AG09309 (cell line): ENCODE measurements at places on chromosomes 16 and 17.
A peak's percentile ranks its signal among the peaks of the same experiment; 100 is the strongest.

DNA sequence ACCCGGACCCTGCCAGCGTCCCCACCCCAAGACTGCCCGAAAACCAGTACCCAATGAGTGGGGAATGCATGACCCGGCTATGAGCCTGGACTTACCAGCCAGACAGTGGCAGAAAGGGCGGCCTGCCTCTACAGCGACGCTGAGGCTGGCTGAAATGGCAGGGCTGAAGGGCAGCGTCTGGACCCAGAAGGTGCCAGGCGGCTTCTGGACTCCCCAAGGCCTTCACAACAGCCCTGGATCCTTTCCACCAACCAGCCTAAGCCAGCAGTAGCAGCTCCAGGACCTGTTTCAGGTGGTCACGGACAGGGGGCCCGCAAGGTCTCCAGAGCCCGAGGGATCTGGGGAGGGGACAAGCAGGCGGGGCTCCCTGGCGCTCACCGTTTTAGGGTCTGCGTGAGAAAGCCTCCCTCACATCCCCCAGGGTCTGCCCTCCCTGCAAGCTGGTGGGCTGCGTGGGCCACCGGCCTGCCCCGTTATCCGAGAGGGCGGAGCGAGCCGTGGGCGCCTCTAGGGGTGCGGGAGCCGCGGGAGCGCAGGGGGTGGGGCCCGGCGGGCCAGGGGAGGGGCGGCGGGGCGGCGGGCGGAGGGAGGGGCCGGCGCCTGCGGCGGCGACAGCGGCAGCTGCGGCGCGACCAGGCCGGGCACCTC, at the start of gene RIPOR1:
TSS of gene RIPOR1 (plus strand) at position 608 of the 648 bp plus-strand sequence. CDS start 9,618 bp downstream, outside the sequence.
- DNase-seq: no peak

- DNase-seq: no peak
These were observed 379.6 kb upstream of the PSMD7 start for GRCh38 chr16:73916829-73917594.

DNA sequence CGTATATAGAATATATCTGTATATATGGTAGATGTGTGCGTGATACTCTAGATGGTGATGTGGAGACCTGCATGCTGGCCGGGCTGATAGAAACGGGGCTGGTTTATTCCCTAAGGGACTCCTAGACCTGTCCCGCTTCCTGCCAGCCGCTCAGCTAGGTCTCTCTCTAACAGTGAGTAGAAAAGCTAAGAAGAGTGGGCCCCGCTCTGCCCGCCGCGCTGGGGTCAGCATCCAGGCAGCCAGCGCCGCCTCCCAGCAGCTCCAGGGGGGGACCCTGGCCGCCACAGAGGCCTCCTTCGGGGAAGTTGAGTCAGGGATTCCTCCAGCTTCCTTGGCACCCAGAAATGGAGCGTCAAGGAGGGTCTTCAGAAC, 9.4 kb downstream of the CYGB start:
- DNase-seq: no peak

- DNase-seq: no peak
These were observed 38.8 kb downstream of the ERN1 start for GRCh38 chr17:64091116-64091515.

DNA sequence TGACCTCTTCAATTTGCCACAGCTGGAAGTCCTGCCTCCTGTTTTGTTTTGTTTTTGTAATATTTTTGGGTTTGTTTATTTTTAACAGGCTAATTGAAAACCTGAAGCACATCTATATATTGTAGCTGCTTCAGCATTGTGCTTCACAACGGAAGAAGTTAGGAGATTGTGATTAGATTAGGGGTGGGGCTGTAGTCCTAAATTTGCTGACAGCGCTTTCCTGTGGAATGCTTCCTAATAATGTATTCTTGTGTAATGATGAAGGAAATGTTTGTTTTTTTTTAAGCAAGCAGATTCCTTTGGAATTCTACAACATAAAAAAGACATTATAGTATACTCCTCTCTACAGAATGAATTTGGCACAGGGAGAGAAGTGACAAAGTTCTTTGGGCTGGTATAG, 70.1 kb downstream of the NLK start:
- no peak for DNase-seq

GRCh38 chr16:85610446-85611193, 2.5 kb upstream of the GSE1 start:
- peak; percentile 29 for DNase-seq

DNA sequence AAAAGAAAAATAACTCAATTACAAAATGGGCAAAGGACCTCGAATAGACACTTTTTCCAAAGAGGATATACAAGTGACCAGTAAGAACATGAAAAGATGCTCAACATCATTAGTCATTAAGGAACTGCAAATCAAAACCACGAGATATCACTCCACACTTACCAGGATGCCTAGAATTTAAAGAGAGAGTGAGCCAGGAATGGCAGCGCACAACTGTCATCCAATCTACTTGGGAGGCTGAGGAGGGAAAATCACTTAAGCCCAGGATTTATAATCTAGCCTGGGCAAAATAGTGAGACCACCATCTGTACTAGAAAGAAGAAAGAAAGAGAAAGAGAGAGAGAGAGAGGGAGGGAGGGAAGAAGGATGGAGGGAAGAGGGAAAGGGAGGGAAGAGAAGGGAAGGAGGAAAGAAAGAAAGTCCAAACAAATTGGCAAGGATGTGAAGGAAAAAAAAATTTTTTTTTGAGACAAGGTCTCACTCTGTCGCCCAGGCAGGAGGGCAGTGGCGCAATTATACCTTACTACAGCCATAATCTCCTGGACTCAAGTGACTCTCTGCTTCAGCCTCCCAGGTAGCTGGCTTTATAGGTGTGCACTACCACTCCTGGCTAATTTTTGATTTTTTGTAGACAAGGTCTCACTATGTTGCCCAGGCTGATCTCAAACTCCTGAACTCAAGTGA, 22.6 kb downstream of the TBX2 start:
- DNase-seq: no peak

- DNase-seq: no peak
These were observed 77.6 kb upstream of the HLF start for GRCh38 chr17:55186937-55187770.

GRCh38 chr17:50634224-50634914, at the start of gene ABCC3:
ABCC3 (plus strand) TSS chr17:50634881; CDS start chr17:50634937, 56 bp downstream.
- peak; percentile 13 for DNase-seq

DNA sequence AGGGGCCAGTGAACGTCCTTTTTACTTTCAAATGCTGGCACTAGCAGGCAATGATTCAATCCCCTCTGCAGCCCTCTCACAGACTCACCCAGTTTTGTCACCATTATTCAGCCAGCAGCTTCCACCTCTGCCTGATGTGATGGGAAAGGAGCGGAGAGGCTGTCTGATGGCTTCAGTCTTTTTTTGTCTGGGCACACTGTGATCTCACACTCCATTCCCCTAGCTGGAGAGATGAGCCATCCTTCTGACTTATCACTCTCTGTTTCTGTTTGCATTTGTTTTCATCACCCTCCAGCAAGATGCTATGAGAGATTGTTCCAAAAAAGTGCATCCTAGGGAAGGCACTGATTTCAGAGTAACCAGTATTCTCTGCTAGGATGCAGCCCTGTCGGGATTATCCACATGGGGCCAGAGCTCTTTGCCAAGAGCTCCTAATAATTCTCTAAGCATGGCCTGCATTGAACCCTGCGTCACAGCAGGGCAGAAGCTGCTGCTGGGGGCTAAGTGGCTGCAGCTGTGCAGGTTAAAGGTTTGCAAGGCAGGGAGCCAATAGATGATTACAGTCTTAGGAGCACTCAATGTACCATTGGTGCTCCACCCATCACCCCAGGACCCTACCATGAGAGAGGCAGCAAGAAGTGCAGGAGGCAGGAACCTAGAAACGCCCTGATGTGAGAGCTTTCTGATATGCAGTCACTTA, 236.1 kb upstream of the C16orf82 start:
- DNase-seq: no peak

GRCh38 chr17:44558334-44558709, 1.0 kb downstream of the FZD2 start:
- DNase-seq: no peak

GRCh38 chr16:13264749-13265552, 363.6 kb downstream of the SHISA9 start:
- no peak for DNase-seq

DNA sequence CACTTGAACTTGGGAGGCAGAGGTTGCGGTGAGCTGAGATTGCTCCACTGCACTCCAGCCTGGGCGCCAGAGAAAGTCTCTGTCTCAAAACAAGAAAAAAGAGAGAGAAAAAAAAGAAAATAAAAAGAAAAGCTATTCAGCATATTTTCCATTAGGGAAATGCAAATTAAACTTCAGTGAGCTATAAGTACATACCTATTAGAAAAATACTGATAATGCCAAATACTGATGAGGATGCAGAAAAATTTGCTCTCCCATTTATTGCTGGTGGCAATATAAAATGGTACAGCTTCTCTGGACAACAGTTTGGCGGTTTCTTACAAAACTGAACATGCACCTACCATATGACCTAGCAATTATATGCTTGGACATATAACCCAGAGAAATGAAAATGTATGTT, 9.8 kb downstream of the KRT10 start:
- no peak for DNase-seq
